ENCODE measurements at places on chromosomes 7 and 10.

GRCh38 chr7:144454256-144455039 is 51.0 kb upstream of the NOBOX start:
- no peak for DNase-seq

DNA sequence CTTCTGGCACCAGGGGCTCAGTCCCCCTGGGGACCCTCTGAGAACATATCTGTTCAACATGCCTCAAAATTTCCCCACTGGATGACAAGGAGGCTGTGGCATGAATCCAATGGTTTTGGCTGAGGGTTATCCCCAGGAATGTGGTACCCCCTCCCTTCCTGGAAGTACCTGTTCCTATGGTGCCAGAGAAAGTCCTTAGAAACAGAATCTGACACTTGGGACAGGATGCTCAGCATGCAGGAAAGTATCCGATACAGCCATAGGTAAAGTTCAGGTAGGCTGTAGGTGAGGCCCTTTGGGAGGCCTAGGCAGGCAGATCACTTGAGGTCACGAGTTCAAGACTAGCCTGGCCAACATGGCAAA is 42.7 kb upstream of the A1CF start:
- DNase-seq: no peak

DNA sequence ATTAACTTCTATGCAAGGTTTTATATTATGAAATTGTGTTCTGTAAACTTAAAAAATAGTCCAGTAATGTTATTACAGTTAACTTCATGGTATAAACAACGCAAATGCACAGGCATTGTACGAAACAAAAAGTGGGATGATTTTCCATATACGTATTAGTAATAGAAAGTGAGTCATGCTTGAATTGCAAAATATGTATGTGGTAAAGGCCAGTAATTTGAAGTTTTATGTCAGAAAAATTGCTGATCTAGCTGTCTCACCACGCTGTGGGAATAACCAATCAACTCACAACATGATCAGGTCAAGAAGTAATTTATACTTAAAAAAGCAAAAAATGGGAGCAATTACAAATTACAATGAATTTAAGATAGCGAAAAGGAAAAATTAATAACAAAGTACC is 37.0 kb upstream of the GLI3 start:
- peak; percentile 74 for DNase-seq

DNA sequence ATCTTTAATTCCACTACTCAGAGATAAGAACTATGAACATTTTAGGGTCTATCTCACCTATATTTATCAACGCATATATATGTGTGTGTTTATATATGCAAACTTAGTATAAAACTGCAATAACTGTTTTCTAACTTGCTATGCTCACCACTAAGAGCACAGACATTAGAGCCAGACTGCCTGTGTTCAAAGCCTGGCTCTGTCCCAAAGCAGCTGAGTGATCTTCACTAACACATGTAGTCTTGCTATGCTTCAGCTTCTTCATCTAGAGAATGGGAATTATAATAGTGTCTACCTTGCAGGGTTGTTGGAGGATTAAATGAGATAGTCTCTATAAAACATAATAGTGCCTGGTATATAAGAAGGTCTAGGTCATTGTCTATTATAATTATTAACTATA is 165.5 kb downstream of the MAGI2 start:
- peak; percentile 22 for DNase-seq

DNA sequence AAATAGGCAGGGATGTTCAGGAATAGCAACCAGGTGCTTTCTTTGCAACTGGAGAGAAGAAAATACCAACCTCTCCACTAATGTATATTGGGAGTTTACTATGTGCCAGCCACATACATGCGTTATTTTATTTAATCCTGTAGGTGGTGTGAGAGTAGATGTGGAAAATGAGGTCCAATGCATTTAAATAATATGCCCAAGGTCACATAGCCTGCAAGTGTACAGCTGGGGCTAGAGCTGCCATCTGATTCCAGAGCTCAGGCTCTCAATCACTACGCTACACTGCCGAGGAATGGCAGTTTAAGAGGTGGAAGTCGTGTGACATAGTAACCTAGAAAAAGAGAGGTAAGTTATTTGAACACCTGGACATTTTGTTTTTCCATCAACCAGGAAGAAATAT is 277.0 kb downstream of the EXOC4 start:
- DNase-seq: no peak

GRCh38 chr10:113620511-113620910 is 43.3 kb downstream of the NRAP start:
- DNase-seq: no peak

- no peak for DNase-seq
These were observed 38.5 kb downstream of the ERCC6 start for GRCh38 chr10:49500412-49500811.

- DNase-seq: no peak
These were observed 8.3 kb upstream of the GPR37 start for GRCh38 chr7:124773938-124774337.

DNA sequence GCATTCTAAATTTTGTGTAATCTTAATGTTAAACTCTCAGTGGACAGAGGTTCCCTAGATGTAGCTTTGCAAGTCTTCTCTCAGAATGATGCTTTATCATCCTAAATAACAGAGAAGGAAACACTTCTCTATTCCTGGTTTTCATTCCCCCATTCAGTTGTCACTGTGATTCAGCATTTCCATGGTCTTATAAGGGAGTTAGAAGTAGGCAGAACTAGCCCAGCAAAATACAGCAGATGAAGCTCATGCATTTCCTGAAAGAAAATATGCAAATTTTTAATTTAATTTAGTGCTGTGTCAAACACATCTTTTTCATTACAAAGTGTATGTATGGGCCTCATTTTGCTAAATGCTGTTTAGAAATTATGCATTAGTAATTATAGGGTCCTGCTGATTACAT is 70.1 kb downstream of the ITPRID1 start:
- no peak for DNase-seq

DNA sequence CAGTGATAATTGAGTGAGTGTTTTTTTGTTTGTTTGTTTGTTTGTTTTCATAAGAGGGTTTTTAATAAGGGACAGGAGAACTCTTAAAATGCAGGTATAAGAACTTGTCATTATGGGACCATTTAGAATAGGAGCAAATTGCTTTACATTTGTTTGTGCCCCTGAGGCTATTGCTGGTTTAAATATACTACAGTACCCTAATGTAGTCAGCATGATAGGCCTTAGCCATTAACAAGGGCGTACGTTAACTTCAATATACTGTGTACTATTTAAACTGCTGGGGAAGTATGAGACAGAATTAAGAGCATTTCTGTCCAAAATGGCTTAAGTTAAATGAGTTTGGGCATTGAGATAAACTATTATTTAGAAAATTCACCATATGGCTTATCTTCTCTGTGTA is 26.2 kb downstream of the PRKAR2B start:
- DNase-seq: no peak

DNA sequence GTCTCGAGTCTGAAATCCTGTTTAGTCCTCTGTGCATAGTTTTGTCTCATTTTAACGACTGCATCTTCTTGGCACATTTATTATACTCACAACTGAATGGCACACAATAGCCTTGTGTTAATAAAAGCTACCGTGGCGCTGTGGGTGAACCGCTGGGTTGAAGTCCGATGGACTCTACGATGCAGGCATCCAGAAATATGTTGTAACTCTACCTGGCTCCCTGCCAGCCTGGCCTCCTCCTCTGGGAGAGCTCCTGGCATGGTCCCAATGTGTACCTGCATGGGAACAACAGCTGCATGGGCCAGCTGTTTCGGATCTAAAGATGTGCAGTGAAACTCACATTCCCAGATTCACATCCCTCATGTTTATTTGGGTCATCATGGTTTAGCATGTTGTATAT is 3.7 kb upstream of the DPYSL4 start:
- no peak for DNase-seq

DNA sequence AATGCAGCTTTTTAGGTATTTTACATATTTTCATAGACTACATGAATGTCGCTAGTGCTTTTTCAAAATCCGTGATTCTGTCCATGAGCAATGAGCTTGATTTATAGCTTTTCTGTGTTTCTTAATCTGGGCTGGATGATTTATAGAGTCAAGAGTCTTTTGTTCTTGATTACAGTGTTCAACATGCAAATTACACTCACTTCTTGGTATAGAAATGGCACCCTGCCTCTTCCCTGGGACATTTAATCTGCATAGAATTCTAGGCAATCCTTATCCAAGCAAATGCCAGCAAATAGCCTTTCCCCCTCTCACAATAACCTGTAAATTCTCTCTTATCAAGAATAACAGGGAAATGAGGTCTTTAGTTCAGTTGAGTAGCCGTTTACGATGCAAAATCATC is 246.2 kb upstream of the SEMA3C start:
- DNase-seq: no peak

GRCh38 chr7:5572439-5572838 is 148.8 kb upstream of the TNRC18 start:
- DNase-seq: no peak

DNA sequence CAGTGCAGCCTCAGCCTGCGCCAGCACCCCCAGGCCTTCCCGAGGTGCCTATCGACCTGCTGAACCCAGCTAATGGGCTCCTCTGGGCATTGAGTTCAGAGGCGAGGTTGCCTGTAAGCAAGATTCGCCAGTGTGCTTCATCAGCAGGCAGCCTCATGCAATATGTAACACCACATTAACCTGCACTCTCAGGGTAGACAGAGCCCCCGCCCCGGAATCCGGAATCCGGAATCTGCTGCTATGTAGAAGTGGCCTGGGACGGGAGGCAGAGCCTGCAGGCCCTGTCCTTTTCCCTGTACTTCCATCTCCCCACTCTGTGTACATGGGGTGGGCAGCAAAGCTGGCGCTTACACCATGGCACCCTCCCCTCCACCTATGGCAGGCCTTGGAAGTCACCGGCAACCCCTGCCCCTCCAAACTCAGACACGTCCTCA is 83.9 kb upstream of the RET start:
- DNase-seq: no peak

GRCh38 chr7:139246905-139247304 is 15.9 kb downstream of the UBN2 start:
- DNase-seq: peak; percentile 59

GRCh38 chr7:18053177-18053928 is 25.7 kb upstream of the PRPS1L1 start:
- no peak for DNase-seq

DNA sequence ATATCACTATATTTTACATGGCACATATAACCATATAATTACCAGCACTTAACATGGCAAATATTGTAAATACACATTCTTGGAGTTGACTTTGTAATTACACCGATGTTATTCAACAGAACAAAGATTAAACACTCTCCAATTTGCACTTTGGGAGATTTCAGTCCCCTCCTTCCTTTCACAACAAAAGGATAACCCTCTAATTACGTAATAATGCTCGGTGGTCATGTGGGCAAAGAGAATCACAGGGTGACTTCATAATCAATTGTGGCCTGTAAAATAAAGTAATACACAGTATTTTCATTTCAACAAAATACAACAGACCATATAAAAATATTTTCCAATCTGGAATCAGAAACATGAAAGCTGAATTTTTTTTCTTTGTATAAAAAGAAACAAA is 73.2 kb downstream of the RHOBTB1 start:
- DNase-seq: no peak

GRCh38 chr10:17046989-17047388 is 82.6 kb downstream of the CUBN start:
- DNase-seq: no peak
